Activated CD4-positive, CD25-positive, alpha-beta regulatory T cell treated with anti-CD3 and anti-CD28 coated beads, Interleukin-2, amount 50 U/mL, for 16 hours (primary cell): ENCODE measurements at places on chromosomes 16 and 17.

GRCh38 chr17:49224198-49224996, 6.2 kb downstream of the PHOSPHO1 start:
- no peak for DNase-seq

- DNase-seq: no peak
Measured at GRCh38 chr16:19831678-19832077, 53.0 kb downstream of the GPRC5B start.

DNA sequence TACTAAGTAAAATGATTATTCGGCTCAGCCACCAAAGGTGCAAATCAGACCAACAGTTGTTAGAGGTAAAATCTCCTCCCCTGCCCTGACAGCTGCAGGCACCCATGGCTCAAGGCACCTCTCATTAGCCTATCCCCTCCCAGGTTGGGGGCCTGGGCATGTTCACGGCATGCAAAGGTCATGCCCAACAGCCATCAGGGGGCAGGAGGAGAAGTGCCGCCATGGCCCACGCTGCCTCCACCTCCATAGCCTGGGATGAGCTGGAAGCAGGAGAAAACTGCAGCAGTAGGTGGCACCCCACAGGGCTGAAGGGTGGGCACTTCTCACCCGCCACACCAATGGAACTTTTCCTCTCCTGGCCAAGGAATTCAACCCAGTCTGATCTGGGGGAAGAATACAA, 146.4 kb upstream of the COX10 start:
- DNase-seq: no peak

GRCh38 chr16:13077816-13078215, 176.4 kb downstream of the SHISA9 start:
- DNase-seq: no peak

- DNase-seq: no peak
Measured at GRCh38 chr16:62610291-62610690, 574.1 kb upstream of the CDH8 start.

GRCh38 chr16:27511657-27512448, 37.9 kb downstream of the GTF3C1 start:
- no peak for DNase-seq

DNA sequence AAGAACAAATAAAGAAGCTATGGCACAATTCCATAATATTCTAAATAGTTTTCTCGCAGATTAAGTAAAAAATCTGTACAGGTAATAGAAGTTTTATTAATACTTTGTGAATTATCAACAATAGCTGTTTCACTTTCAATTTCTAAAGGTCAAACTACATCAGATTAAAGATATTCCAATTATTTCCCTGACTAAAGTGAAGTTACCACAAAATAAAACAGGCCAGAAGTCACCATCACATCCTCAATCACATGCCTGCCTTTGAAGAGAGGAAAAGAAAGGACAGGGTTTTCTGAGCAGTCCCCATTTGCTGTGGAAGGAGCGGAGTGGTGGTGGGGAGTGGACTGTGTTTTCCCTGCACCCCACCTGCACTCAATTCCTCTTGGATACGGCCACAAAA, 11.1 kb downstream of the ITFG1 start:
- no peak for DNase-seq

- DNase-seq: no peak
Measured at GRCh38 chr16:4021070-4021779, 95.0 kb downstream of the ADCY9 start.

DNA sequence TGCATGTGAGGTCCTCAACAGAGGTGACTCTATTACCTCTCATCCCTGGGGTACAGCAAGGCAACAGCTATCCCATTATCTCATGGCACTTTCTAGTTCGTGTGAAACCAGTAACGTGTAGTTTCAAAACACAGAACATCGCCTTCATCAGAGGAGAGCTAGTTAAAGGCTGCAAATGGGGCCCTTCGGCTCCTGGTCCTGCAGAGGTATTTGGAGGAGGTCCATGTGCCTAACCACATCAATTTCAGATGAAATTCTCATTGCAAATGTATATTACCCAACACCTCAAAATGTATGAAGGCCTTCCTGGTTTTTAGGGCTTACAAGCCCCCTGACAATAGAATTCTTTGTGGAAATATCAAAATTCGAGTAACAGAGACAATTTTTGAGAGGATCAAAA, 95.7 kb upstream of the PSMD7 start:
- no peak for DNase-seq

GRCh38 chr17:356671-357434, 4.2 kb upstream of the RPH3AL start:
- no peak for DNase-seq

DNA sequence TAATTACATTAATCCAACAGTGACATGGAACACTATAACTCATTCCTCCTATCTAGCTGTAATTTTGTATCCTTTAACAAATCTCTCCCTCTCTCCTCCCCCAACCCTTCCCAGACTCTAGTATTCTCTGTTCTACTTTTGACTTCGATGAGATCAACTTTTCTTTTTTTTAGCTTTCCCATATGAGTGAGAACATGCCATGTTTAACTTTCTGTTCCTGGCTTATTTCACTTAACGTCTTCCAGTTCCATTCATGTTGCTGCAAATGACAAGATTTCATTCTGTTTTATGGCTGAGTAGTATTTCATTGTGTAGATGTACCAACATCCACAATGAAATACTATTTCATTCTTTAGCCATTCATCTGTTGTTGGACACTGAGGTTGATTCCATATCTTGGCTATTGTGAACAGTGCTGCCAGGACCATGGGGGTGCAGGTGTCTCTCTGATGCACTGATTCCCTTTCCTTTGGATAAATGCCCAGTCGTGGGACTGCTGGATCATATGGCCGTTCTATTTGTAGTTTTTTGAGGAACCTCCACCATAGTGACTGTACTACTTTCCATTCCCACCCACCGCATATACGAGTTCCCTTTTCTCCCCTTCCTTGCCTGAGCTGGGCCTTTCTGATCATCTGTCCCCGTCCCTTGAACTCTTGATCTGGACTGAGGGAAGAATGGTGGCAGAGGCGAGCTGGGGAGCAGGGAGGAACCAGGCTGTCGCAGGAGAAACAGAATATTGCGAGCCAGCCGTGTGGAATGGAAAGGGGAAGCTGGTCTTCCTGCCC, 7.7 kb upstream of the CEP295NL start:
- no peak for DNase-seq

DNA sequence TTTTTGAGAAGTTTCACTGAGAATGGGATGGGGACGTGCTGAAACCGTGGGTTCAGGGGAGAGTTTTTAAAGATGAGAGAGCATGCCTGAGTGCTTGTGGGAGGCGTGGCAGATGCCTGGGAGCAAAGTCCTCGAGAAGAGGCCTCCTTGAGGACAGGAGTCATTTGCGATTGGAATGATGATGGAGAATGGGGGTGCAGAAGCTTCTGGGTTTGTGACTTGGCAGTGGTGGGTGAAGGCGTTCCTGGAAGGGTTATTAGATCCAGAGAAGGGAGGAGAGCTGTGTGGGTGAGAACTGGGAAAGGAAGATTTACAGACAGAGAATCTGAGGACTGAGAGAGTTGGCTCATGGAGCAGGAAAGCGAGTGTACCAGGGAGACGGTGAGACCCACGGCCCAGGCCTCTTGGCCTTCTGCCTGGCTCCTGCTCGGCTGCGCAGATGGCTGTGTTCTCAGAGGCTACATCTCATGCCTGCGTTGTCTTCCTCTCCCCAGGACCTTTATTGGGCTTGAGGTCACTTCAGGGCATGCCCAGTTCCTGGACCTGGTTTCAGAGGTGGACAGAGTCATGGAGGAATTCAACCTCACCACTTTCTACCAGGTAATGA, 8.6 kb upstream of the MMP15 start:
- DNase-seq: no peak

GRCh38 chr16:71846431-71846830, 655 bp downstream of the ATXN1L start:
- no peak for DNase-seq

DNA sequence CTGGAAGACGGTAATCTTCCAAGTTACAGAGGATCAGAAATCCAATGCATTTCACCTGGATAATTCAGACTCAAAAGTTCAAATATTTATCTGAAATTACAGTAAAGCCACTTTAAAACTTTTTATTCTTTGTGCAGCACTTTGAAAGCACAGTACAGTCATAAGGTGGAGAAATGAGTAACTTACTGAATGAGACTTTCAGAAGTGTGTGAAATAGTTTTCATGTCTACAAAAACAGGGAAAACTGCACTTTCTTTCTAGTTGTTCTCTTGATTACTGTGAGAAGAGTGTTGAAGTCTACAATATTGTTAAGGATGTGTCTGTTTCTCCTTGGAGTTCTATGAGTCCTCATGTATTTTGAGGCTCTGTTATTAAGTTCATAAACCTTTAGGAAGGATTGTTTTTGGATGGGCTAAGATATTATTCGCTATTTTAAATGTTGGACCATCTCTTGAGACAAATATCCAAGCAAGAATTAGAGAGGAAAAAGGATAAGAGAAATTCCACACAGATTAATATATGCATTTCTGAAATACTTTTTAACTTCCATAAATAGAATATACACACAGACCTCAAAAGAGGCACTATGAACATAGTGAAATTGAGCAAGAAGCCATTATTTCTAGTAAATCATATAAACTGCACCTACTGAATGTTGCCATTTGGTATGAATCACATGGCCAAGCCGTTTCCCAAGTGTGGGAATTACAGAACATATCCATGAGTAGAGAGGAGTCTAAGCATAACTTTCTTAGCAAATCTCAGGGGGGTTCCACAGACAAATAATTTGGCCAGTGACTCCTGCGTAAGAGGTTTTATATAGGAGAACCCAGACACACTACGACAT, 83.6 kb upstream of the PLEKHM1 start:
- DNase-seq: no peak

DNA sequence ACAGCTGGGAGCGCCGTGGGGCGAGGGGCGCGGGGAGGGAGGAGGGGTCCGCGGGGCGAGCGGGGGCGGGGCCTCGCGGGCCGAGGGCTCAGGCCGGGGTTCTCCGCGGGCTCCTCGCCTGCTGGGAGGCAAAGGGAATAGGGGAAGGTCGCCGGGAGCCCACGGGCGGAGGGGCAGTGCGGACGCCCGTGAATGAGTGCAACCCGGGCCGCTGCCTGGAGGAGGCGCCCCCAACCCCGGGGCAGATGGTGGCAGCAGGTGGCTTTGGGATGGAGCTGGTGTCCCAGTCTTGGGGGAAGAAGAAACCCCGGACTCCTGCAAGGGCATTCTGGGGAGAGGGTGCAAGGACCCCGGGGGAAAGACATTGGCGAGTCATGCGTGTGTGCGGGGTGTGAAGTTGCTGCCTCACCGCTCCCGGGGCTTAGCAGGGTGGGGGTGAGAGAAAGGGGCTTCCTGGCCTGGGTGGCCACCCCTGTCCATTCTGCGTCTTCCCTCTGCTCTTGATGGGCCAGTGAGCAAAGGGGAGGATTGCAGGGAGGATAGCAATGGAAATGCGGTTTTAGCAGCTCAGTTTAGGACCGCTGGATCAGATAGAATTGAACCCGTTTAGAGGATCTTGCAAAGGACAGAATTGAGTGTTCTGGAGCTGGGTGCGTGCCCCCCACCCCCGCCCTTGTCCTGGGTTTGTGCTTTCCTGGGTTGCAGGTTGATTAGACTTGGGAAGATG, 526 bp downstream of the KIAA0513 start:
- DNase-seq: no peak

DNA sequence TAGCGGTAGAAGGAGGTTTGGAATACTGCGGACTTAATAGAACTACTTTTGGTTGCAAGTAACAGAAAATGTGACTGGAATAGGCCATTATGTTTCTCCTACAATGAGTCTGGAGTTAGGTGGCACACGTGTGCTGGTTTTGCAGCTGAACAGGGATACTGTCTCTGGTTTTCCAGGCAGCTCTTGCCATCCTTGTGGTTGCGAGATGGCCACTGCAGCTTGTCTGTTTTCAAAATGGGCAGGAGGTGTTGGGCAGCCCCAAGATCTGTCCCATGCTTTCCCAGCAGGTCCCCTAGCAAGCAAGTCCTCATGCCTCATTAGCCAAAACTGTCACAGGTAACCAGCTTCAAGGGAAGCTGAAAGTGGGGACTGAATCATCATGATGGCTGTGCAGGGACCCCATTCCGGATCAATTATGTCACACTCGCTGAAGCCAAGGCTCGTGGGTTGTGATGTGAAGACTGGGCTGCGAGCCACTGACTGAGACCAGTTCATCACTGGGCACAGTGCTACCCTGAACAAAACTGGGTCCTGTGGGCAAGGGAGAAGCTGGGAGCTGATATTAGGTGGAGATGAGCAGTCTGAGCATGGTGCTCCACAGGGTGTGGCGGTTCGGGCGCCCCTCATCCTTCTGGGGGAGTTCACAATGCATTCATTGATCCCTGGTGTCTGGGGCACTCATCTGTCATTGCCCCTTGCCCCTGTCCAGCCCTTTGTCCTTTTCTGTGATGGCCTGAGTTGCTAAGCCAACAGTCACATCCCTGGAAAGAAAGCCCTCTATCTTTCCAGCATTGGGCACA, 82.1 kb downstream of the KSR1 start:
- no peak for DNase-seq

- DNase-seq: no peak
Measured at GRCh38 chr16:73154063-73154870, 106.3 kb upstream of the ZFHX3 start.

GRCh38 chr16:609984-610383, 20.1 kb downstream of the RAB40C start:
- no peak for DNase-seq

DNA sequence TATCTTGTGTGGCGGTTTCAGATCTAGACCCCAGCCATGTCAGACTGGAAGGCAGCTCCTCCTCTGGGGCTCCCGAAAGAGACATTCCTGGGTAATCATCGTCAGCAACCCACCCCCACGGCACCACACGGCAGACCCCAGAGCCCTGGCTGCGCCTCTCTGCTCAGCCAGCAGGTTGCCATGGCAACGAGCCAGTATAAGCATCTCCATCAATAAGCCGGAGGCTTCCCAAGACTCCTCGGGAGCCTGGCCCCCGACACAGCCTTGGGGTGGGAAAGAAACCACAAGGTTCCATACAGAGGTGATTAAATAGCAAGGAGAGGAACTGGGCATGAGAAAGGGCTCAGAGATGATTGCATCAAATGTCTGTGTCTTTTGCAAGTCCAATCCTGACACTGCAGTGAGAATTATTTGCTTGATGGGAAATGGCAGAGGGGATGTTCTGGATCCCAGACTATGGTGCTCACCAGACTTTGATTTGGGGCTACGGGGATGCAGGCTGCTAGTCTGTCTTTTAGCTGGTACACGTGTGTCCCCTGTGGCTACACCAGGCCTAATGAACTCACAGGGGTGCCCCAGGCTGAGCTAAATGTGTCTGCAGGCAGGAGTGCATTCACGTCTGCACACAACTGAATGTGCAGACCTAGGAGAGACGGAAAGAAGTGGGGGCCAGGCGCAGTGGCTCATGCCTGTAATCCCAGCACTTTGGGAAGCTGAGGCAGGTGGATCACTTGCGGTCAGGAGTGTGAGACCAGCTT, 320.5 kb upstream of the TNRC6C start:
- DNase-seq: no peak

GRCh38 chr16:21260870-21261791, 17.0 kb downstream of the CRYM start:
- no peak for DNase-seq

GRCh38 chr16:2752850-2753732, 653 bp downstream of the SRRM2 start:
- DNase-seq: no peak

DNA sequence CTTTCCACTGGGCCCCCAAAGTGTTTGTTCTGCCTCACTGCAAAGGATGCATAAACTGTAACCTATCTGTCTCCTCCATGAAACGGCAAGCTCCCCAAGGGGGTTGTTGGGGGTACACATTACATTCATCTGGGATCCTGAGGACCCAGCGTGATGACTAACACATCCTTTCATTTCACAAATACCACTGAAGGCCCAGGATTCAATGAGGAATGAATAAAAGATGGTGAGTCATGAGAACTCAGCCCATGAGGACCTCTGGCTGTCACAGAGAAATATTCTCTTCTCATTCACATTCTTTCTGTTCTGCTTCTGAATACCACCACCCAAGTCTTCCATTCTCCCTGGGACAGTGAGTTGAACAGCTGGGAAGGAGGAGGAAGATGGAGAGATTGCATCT, 149.8 kb downstream of the RBFOX3 start:
- no peak for DNase-seq
